Inflammatory macrophage treated with lipopolysaccharide for 4 hours (primary cell): ENCODE measurements at places on chromosomes 16 and 17.

DNA sequence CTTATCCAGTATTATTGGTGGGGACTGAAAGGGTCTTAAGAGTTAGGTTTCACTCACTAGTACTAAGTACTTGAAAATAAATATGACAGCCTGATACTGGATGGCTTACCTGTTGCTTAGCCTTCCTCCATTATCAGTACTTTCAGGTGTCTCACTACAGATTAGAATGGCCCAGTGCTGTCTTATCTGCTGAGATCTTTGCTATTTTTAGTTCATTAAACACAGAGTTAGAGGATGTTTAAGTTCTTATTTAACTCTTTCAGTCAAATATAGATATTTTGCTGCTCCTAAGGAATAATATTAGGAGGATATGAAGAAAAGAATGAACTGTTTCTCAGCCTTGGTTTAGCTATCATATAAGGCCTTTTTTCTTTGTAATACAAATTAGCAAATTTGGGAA, 74.8 kb downstream of the NLK start:
- no peak for DNase-seq

DNA sequence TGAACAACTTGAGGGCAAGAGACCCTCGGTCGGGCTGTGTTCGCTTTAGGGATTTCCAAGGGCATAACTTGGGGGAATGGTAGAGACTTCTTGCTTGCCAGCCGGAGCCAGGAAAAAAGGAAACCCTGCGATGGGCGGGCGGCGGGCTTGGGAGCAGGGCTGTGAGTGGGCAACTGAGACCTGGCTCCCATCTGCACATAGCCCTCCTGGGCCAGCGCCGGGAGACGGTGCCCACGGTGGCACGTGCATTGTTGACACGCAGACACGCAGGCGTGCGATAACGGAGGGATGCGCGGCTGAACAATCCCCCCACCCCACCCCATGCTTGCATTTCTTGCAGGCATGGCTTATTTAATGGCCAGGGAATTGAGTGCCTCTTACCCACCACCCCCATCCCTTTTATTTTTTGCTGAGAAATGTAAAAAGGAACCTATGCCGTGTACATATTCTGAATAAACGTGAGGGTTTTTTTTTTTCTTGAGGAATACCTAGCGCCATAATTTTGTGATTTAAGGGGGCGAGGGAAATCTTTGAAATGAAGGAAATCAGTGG, 17.1 kb upstream of the ZFHX3 start:
- no peak for DNase-seq

DNA sequence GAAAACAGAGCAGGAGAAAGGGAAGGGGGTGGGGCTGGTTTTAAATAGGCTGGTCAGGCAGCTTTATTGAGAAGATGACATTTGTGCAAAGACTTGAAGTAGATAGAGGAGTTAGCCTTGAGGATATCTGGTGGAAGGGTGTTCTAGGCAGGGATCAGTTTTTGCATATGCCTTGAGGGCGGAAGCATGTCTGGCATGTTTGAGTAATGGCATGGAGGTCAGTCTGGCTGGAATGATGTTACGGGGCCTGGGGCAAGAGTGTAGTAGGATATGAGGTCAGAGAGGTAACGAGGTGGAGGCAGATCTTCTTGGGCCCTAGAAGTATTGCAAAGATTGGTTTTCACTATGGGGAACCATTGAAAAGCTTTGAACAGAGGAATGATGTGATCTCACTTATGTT, 4.8 kb downstream of the RABEP1 start:
- no peak for DNase-seq

DNA sequence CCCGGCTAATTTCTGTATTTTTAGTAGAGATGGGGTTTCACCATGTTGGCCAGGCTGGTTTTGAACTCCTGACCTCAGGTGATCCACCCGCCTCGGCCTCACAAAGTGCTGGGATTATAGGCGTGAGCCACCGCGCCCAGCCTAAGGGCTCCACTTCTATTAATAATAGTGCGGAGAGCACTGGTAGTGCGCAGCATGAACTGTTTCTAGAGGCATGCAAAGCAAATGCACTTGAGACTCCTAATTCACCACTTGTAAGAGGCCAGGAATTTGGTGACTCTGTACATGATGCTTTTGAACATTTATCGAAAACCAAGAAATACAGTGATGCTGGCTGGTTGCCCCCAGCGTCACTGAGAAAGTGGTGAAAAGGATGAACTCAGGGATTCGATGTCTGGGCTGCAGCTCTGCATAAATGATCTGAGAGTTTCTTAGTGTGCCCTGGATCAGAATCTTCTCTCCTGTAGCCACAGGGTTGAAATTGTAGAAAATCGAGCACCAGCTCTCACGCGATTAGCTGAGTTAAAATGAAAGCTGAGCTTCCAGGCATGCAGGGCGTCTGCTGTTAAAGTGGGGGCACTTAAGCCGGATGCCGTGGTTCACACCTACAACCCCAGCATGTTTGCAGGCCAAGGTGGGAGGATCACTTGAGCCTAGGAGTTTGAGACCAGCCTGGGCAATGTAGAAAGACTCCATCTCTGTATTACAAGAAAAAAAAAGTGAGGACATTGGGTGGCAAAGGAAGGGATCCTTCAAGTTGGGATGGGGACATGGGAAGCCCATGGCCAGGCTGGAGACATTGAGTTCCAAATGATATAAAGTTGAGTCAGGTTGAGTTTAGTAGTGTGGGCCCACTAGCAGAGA, 4.8 kb downstream of the RNF213 start:
- no peak for DNase-seq

- peak; percentile 61 for DNase-seq
Observed at GRCh38 chr16:610513-611381, 20.0 kb upstream of the WFIKKN1 start.

- no peak for DNase-seq
Observed at GRCh38 chr17:4940555-4941318, 669 bp downstream of the RNF167 start.
